ENCODE measurements at places on chromosomes 2 and 18.

GRCh38 chr18:3623769-3624545 lies 174.0 kb downstream of the TGIF1 start:
- DNase-seq = peak; percentile 13

DNA sequence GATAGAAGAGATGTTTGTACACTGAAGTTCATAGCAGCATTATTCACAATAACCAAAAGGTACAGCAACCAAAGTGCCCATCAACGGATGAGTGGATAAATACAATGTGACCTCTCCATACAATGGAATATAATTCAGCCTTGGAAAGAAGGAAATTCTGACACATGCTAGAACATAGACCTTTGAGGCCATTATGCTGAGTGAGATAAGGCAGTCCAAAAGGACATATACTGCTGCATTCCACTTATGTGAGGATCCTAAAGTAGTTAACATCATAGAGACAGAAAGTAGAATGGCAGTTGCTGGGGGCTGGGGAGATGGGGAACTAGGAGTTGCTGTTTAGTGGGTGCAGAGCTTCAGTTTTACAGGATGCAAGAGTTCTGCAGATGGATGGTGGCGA lies 38.2 kb upstream of the GLI2 start:
- no peak for DNase-seq

DNA sequence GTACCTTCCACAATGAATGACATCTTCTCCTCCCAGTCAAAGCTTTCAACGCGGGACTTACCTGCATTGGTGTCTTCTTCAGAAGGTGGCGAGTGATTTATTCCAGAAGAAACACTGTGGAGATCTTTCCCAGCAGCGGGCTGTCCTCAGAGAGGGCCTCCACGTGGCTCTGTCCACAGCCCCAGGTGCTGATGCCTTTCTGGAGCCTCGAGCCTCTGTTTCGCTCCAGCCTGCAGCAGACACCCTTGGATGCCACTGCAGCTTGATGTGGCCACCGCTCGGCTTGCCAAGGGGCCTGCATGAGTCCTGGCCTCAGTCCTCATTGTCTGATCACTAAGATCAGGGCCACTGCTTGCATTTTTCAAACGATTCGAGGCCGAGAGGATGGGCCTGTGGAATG lies 46.6 kb upstream of the GALR1 start:
- no peak for DNase-seq

- no peak for DNase-seq
These were observed 44.6 kb downstream of the APOB start for GRCh38 chr2:20998972-20999905.

DNA sequence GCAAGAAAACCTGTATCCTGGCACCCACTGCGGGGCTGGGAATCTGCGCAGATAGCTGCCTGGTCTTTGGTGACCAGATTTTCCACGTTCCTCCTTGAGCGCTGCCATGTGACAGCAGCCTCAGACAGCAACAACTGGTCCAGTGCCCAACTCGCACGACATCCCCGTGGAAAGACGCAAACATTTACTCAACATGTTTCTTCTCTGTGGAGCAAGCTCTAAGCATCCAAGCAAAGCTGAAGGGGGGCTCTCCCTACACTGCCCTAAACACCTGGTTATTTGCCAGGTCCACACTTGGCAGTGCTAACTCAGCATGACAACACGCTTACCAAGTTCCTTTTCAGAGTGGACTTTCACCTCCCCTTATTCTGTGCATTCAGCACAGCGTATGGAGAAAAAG lies 11.3 kb downstream of the ZNF516 start:
- no peak for DNase-seq

GRCh38 chr18:48330016-48330991 lies 78.9 kb downstream of the ZBTB7C start:
- no peak for DNase-seq
